ENCODE measurements at places on chromosomes 3 and 15.

GRCh38 chr3:107493134-107493533 is 29.6 kb upstream of the BBX start:
- no peak for DNase-seq

GRCh38 chr3:183534249-183534648 is 21.3 kb downstream of the KLHL6 start:
- no peak for DNase-seq

DNA sequence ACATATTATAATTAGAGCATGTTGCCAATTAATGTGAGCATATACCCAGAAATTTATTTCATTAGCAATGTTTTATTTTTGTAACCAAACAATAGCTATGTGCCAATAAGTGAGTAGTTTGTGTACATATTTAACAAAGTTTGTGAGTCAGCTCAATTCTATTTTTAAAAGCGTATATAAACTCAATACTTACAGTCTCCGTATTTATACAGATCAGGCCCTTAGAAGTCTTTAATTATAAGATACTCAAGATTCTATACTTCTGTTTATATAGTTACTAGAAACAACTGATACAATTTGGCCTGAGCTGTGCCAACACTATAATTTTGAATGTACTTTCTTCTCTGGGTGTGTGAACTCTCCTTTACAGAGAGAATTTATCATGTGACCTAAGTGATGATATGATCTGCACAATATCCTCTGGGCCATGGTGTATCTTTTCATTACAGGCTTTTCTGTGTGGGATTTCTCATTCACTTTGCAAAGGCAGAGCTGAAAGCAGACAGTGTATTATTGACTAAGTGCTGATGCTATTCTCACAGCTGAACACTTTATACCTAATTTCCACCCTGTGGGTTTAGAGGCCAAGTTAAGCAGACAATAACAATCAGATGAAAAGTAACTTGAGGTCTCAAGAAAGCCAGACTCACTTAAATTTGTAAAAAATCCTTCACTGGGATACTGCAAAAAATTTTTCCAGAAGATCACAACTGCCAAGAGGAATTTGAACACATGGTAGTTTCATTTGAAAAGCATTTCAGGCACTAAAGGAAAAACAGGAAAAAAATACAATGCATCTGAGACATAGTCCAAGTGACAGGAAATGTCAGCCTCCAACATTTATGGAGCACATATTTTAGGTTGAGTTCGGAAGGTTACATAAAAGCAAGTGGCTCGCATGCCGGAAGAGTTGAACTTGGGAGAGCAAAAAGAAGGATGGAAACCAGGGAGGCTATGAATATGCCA is 277.9 kb upstream of the SEMA6D start:
- no peak for DNase-seq

DNA sequence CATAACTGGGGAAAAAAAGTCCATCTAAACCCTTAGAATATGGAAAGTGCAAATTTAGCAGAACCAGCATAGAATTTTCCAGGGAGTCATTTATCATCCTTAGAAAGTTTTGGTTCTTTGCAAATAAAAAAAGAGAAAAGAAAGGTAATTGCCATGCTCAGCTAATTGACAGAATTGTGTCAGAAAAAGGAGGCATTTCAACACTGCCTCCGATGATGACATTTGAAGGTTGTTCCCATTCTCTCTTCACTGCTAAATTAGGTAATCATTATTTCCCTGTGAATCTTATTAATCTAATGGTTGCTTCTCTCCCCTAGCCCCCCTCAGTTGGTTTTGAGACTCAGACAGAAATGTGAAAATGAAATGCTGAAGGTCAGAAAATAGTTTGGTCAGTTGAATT is 139.2 kb downstream of the PDCD6IP start:
- DNase-seq: no peak

DNA sequence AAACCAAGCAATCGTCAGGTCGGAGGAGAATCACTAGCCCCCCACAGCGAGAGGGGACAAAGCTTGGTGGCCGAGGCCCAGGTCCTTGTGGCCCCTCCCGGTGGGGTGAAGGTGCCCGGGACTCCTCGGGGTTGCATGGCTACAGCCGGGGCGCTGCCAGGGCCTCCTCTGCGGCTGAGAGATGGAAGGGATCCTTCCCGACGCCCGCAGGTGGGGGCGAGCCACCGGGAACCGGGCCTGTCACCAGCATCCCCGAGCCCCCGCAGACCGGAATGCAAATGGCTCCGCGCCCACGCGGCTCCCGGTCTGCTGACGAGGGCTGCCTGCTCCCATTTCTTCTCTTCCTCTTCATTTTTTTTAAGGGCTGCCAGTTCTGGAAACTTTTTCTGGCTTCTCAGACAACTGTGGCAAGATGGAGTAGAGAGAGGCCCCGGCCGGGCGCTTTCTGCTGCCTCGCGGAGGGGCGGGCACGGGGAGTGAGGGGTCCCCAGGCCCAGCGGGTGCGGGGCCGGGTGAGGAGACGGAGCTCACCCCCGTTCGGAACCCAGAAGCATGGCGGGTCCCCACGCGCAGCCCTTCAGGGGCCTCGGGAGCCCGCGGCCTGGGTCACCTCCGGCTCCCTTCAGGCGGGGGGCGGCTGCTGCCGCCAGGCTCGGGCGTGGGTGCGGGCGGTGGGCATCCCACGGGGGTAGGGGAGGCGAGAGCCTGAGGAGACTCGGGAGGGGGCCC is 27.5 kb downstream of the MELTF start:
- no peak for DNase-seq

GRCh38 chr3:150317469-150317868 is 90.6 kb upstream of the TSC22D2 start:
- DNase-seq: no peak

GRCh38 chr15:79989682-79990081 is 18.7 kb upstream of the BCL2A1 start:
- DNase-seq: no peak

GRCh38 chr3:156694536-156694935 is 20.1 kb downstream of the TIPARP start:
- no peak for DNase-seq

DNA sequence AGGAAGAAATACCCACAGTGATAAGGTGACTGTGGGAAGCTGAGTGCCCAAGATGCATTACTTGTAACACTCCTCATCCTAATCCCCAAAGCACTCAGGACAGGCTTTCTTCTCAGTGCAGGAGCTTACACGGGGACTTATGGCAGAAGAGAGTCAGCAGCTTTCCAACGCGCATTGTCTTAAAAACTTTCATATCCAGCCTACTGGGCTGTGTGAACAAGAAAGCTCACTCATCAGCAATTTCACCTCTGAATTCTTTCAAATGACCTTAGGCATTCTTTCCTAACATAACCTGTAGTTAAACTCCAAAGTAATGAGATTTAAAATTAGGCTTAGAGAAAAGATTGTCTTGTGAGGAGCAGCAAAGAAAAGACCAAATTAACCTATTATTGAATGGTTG is 132.3 kb downstream of the KCNAB1 start:
- DNase-seq: no peak

GRCh38 chr3:187136936-187137335 is 2.4 kb downstream of the RPL39L start:
- no peak for DNase-seq

DNA sequence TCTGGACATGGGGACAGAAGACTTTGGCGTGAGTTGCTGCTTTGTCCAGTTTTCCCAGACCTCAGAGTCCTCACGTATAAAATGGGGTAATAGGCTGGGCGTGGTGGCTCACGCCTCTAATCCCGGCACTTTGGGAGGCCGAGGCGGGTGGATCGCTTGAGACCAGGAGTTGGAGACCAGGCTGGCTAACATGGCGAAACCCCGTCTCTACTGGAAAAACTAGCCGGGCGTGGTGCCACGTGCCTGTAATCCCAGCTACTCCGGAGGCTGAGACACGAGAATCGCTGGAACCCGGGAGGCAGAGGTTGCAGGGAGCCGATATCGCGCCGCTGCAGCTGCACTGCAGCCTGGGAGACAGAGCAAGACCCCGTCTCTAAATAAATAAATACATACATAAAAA is 22.7 kb upstream of the IGF1R start:
- no peak for DNase-seq

GRCh38 chr3:195440379-195440778 is 2.4 kb downstream of the ACAP2 start:
- DNase-seq: no peak

DNA sequence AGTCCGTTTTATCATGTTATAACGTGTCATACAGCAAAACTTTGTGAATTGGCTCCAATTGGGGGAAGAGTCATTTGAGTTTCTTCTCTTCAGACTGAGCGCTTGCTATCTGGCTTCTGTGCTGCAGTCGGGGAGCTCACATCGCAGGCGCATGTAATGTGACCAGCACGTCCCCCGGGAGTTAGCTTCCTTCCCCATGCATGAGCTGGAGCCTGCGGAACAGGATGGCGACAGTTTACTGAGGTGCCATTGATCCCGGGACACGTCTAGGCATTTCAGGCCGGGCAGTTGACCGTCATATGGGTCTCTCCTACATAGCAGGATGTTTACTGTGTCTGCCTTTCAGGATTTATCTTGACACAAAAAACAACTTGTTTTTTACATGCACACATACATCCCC is 44.8 kb downstream of the CMTM8 start:
- DNase-seq: no peak

DNA sequence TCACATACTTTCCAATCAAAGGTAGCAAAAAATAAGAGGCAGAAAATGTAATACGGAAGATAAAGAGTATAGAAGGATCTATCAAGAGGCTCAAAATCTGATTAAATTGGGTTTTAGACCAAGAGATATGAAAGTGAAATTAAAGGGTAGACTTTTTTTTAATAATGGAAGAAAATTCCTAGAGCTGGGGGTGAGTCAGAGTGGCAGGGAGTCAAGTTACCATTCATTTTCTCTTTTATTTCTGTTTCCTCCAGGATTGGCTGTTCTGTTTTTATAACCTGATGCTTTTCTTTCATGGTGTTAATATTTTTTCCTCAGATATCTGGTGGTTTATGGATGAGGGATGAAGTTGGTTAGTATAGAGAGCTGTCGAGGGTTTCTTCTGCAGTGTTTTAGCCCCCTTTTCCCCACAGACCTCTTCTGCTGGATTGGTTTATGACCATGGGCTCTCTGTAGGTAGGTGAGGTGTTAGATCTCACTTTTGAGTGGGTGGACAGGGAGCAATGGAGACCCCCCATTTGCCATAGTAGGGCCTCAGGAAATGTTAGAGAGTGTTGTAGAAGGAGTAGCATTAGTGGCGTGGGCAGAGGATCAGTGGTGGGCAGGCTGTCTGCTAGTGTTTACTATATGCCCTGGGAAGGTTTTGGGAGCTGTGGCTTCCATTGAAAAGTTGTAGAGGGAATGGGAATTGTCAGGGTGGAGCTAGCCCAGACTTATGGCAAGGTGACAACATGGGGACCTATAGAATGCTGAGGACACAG is 201.6 kb upstream of the GOLGA6L4 start:
- DNase-seq: no peak

- DNase-seq: no peak
Observed at GRCh38 chr3:99012051-99012450, 110.6 kb upstream of the DCBLD2 start.

- DNase-seq: no peak
Observed at GRCh38 chr3:170458285-170458684, 39.6 kb downstream of the CLDN11 start.

- no peak for DNase-seq
Observed at GRCh38 chr3:66453651-66454463, 47.0 kb downstream of the LRIG1 start.

Measured in activated naive CD4-positive, alpha-beta T cell (primary cell).